Sciatic nerve (tissue), 2 donors: ENCODE measurements at places on chromosomes 7 and 10. TPM values are rescaled to one million over a fixed set of nuclear protein-coding genes. Genes with fewer than 3 reads are reported as not detected.

Gene WAPL
- 34.2 TPM for total RNA-seq

Gene OLAH
- total RNA-seq: 2.1 TPM

Gene ATOH7
- 0.22 TPM for total RNA-seq

Gene C10orf62
- total RNA-seq: not detected

Gene SFXN2
- 7.6 TPM for total RNA-seq

Gene ACTL6B
- not detected for total RNA-seq

Gene EXOC4
- 109 TPM for total RNA-seq

DNA sequence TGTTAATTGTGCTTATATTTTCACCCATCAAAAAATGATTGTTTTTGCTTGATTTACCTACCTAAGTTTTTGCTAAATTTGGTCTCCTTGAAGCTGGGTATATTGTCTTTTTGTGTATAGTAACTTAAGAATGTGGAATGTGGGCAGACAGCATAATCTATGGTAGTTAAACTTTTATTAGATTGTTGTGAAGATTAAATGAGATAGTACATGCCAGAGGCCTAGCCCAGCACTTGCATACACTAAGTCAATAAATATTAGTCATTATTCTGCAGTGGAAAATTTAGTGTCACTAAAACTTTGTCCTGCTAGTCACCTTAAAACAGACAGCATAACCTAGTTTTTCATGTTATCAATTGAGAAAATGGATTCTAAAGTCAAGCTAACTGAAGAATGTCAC, 19.3 kb upstream of the RPA3 start:
- DNase-seq: no peak

GRCh38 chr10:131282961-131283360, 28.6 kb downstream of the TCERG1L start:
- DNase-seq: no peak

DNA sequence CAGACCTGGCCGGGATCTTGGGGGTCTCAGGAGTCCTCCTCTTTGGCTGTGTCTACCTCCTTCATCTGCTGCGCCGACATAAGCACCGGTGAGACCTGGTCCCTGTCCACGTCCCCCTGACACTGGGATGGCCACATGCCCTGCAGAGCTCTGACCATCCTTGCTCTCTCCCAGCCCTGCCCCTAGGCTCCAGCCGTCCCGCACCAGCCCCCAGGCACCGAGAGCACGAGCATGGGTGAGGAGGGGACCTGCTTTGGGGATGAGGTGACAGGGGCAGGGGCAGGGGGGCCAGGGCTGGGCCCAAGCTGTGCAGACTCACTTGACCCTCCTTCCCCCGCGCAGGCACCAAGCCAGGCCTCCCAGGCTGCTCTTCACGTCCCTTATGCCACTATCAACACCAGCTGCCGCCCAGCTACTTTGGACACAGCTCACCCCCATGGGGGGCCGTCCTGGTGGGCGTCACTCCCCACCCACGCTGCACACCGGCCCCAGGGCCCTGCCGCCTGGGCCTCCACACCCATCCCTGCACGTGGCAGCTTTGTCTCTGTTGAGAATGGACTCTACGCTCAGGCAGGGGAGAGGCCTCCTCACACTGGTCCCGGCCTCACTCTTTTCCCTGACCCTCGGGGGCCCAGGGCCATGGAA, 959 bp downstream of the PVRIG start:
- no peak for DNase-seq

GRCh38 chr7:143345428-143345900, 17.0 kb downstream of the FAM131B start:
- DNase-seq: no peak

- DNase-seq: no peak
Observed at GRCh38 chr7:36945612-36946400, 221.5 kb upstream of the AOAH start.

DNA sequence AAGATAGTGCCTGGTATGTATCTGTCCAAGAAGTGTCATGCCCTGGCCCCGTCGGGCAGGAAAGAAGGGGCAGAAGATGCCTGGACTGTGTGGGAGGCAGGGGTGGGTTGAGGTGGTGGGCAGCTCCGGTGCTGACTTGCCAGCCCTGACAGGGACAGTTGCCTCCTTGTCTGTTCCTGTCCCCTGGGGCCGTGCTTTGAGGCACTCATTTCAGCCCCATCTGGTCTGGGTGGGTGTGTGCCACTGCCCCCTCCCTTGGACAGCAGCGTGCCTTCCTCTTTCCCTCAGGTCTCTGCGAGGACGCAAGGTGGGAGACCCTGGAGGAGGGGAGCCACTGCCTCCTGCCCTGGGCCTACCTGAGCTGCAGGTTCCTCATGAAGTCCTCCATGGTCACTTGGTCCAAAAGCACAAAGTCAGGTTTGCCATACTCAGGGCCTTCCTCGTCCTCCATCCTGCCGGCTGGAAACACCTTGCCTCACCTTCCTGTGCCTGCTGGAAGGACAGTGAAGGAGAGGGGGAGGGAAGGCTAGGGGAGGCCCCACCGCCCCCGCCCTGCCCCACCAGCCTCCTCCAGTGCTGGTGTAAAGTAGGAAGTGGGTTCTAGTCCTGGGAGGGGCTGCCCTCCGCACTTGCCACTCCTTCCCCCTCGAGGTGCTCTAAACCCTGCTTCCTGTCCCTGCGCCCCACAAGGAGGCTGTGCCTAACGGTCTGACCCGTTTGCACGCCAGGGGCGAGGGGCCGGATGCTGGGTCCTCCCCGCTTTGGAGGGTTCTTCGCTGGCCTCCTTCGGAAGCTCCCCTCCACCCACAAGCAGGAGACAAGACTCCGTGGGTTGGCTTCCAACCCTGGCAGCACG, at the start of gene MYO1G:
TSS of gene MYO1G (minus strand) at position 505 of the 856 bp plus-strand sequence. CDS start at position 451, 54 bp downstream.
- no peak for DNase-seq

GRCh38 chr10:63365976-63366765, 99.6 kb downstream of the JMJD1C start:
- DNase-seq: no peak

DNA sequence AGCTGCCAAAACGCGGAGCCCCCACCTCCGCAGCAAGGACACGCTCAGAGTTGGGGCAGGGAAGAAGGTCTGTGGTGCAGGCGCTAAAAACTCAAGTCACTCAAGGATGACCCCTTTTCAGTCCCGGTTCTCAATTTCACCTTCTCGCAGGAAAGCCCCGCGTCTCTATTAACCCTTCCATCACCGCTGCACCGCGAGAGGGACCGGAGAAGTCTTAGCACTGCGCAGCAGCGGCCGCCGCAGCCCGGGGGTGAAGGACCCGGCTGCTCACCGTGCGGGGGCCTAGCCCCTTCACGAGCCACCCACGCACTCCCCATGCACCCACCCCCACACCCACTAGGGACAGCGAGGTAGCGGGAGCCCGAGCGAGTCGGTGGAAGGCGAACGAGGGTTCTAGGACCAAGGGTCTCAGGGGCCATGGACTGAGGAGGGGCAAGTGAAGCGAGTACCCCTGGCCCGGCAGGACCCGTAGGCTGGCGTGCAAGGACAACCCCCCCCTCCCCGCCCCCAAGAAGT, 162.9 kb downstream of the SH3PXD2A start:
- no peak for DNase-seq

GRCh38 chr7:76238326-76238725, 36.6 kb downstream of the SRRM3 start:
- DNase-seq: no peak

DNA sequence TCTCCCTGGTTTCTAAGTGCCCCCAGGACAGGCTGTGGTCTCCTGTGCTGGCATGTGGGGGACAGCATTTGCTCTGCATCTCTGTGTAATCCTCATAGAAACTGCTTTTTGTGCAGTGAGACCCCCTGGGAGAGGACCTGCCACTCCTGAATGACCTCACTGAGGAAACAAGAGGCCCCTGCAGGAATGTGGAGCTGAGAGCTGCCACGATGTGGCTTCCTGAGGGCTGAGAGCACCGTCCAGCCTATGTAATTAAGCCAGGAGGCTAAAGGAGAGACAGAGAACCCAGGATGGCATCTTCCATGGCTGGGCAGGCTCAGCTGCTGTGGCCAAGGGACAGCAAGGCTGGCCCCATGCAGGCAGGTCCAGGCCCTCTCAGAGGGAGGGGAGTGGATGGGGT, 32.3 kb upstream of the ADGRA1 start:
- no peak for DNase-seq
